ENCODE measurements at places on chromosomes 3 and 15.

DNA sequence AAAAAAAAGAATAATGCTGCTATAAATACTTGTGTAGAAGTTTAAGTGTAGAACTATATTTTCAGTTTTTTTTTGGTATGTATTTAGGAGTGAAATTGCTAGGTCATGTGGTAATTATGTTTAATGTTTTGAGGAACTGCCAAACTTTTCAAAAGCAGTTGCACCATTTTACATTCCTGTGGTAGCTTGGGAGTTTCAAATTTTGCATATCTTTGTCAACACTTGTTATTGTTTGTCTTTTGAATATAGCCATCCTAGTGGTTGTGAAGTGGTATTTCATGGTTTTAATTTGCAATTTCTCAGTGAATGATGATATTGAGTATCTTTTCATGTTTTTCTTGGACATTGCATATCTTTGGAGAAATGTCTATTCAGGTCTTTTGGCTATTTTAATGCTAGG lies 30.4 kb downstream of the SKIL start:
- no peak for DNase-seq

DNA sequence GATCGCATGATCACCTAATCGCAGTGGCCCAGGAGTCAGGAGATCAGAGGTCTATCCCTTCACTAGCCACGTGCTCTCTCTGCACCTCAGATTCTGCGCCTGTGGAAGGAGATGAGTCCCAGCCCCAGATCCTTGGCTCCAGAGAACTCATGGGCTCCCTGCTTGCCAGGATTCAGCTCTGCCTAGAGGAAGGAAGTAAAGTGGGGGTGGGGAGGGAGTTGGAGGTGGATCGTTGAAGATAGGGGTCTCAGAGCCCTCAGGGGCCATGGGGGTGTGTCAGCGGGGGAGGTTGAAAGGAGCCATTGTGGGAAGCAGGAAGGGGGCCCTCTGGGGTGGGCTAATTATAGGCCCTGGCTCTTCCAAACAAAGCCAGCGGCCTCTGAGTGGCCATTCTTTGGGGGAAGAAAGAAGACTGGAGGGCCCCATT lies 11.3 kb upstream of the STRA6 start:
- DNase-seq = no peak

- peak; percentile 86 for DNase-seq
Observed at GRCh38 chr3:158097593-158098308, 8.5 kb downstream of the SHOX2 start.

DNA sequence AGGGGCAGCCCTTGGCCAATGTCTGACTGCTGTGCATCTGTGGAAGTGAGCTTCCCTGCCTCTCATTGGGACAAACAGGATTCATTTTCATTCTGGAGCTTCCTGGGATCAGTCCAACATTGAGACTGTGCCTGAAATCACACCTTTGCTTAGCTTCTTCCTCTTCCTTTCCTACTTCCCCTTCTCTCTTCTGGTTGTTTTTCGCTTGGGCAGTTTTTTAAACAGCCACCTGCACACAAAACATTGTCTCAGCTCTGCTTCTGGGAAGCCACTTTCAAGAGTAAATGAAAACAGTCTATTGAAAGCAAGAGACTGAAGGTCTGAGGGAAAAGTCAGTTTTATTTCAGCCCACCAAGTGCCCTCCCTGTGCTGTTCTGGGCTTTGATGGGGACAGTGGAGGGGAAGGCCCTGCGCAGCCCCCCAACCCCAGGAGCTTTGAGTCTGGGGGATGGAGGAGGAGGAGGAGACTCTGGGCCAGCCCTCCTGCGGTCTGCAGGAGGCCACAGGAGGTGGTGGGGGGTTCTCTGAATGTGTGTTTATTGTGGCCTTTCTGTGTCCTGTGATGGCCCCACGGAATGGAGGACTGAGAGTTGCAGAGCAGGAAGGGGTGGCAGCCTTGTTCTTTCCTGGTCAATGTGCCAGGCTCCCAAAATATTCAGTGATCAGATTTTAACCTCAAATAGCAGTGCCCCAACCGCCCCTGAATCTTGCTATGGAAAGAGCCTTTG lies 7.8 kb upstream of the ISLR2 start:
- DNase-seq = no peak

- DNase-seq = no peak
Observed at GRCh38 chr3:119310071-119310470, 15.9 kb downstream of the ARHGAP31 start.

DNA sequence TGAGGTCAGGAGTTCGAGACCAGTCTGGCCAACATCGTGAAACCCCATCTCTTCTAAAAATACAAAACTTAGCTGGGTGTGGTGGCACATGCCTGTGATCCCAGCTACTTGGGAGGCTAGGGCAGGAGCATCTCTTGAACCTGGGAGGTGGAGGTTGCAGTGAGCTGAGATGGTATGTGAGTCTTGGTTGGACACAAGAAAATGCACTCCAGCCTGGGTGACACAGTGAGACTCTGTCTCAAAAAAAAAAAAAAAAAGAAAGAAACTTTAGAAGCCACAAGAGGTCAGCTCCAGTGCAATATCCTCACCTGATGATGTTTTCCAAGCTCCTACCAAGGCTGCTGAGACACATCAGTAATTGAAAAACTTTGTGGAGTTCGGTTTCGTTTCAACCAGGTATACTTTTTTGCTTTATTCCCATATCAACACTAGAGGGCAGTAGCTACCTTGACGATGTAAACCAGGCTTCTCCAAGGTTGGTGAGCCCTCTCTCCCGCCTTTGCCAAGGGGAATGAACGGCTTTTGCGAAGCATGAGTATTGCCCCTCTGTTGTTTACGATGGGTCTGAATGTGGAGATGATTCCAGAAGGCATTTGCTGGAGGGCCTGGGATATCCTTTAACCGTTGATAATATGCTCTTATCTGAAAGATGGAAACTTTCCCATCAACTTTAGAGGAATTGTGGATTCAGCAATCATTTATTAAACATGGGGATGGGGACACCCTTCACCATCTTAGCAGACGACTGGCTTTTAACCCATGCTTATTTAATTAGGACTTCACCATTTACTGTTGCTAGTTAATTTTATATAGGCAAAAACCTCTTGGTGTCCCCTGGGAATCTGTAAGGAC lies 202.8 kb downstream of the SV2B start:
- DNase-seq = peak; percentile 52

DNA sequence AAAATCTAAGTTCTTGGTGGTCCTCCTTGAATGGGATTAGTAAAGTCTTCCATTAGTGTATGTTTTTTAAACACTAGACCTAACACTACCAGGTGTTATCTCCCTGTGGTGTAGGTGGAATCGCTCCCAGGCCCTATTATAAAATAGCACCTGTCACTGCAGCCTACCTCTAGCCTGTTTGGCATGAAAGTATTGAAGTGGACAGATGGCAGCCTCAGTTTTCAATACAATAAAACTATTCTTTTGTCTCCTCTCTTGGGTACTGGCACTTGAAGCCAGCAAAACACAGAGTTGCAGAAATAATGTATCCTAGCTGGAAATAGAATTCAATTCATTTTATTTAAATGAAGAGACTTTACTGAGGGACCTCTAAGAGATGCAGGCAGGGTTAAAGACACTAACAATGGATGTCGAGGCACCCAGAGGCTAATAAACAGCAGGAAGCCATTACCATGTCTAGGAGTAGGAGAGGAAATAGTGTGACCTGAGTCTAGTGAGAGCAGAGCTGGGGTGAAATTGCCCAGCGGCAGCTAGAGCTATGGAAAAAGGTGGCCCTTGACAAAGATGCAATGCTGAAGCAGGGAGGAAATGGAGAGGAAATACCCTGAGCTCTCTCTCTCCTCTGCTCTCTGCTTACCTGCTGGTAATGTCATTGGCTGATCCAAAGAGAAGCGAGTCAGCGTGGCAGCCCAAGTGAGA lies 49.1 kb upstream of the TMEM158 start:
- no peak for DNase-seq

- peak; percentile 75 for DNase-seq
Observed at GRCh38 chr15:83207660-83208366, at the start of gene HDGFL3. TSS of gene HDGFL3 (minus strand) at chr15:83207823. CDS start at chr15:83207414, 409 bp downstream.

- peak; percentile 96 for DNase-seq
Observed at GRCh38 chr3:197031315-197032285, 2.0 kb upstream of the MELTF start.

DNA sequence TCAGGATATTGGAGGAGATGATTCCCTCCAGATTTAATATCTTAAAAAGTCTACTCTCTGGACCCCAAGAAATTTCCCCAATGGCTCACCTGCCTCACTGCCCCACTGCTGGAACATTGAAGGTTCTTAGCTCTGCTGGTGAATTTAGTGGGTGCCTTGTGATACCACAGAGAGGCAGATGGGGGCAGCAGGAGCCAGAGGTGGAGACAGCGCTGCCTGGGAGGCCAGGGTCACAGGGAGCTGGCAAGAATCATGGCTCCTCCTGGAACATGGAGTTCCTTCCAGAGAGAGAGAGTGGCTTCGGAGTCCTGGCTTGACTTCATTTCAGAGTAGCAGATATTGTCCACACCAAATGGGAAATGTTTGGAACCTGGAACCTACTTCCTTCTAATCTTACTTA lies 263.5 kb upstream of the CFAP20DC start:
- peak; percentile 24 for DNase-seq

- DNase-seq = peak; percentile 81
Observed at GRCh38 chr15:67190813-67191212, 63.6 kb downstream of the AAGAB start.

GRCh38 chr3:170491901-170492300 lies 73.2 kb downstream of the CLDN11 start:
- no peak for DNase-seq

GRCh38 chr3:112416391-112417212 lies 82.7 kb downstream of the BTLA start:
- DNase-seq = no peak

DNA sequence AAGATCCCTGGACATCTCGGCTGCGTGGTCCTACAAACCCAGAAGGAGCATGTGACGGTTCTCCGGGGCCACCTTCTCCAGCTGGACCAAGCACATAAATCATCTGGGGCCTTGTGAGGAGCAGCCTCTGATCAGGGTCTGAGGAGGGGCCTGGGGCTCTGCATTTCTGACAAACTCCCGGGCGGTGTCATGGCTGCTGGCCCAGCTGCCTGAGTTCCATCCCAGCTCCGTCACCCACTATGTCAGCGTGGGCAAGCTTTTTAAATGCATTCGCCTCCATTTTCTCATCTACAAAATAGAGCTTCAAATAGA lies 126.3 kb upstream of the MEF2A start:
- no peak for DNase-seq

- DNase-seq = no peak
Observed at GRCh38 chr15:42590619-42591237, 15.3 kb downstream of the STARD9 start.

- DNase-seq = peak; percentile 33
Observed at GRCh38 chr3:29281344-29282241, 722 bp downstream of the RBMS3 start.

- no peak for DNase-seq
Observed at GRCh38 chr3:46324036-46324435, 29.9 kb upstream of the CCR2 start.

DNA sequence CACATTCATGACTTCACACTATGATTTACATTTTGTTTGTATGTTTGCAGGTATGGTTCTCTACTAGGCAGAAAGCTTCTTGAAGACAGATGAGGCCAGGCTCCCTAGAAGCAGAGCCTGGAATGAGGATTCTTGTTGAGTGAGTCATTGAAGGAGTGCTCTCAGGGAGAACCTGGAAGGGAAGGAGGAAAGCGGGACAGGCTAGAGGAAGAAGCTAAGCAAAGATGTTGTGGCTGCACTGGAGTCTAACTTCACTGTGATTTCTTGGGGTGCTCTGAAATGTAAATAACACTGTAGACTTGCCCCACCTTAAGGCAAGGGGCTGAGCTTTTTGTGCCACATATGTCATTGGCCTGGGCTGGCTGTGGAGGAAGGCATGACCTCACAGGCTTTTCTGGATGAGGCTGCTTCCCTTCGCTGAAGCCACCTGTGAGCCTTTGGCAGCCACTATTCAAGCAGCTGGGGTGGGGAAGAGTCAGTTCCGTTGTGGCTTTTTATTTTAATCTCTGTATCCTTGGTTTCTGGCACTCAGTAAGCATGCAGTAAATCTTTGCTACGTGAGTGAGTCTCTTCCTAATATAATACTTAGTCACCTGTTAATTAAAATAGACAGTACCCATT lies 307.3 kb downstream of the SV2B start:
- DNase-seq = peak; percentile 58

DNA sequence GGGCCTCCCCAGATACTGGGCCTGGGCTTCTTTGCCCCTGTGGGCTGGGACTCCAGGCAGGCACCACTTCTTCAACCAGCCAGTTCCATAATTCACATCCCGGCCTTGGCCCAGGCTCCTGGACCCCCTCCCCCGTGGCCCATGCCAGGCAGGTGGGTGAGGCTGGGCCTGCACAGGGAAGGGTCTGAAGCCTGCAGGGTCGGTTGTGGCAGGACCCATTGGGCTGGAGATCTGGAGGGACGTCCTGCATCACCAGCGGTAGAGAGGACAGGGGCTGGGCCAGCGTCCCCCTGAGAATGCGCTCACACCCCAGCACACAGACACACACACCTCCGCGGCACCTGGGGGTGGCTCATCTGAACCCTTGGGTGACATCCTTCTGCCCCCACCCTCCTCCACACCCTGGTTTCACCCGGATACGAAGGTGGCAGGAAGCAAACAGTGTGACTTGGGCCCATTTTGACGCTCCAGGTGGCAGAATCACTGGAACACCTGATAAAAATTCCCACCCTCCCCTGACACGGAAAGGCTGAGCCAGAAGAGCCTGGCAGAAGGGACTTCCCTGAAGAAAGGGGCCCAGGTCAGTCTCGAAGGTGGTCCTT lies 15.4 kb downstream of the ZDHHC19 start:
- DNase-seq = no peak

- no peak for DNase-seq
Observed at GRCh38 chr3:119555309-119555735, 4.1 kb downstream of the CD80 start.

DNA sequence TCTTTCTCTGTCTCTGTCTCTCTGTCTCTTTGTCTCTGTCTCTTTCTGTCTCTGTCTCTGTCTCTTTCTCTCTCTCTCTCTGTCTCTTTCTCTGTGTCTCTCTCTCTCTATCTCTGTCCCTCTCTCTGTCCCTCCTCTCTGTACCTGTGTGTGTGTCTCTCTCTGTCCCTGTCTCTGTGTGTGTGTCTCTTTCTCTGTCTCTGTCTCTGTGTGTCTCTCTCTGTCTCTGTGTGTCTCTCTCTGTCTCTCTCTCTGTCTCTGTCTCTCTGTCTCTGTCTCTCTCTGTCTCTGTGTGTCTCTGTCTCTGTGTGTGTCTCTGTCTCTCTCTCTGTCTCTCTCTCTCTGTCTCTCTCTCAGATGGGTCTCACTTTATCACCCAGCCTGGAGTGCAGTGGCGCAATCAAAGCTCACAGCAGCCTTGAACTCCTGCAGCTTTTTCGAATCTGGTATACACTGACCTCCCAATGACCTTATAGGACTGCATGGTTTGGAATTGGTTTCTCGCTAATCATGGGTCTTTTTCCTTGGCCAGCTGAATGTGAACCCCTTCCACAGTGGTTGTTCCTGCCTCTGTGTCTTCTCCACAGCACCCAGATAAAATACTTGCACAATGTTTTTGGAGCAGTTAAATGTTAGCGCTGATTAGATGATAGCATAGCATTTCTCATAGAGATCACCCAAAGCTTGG lies 102.6 kb upstream of the KLHL25 start:
- no peak for DNase-seq

GRCh38 chr3:115667738-115668065 lies 44.4 kb downstream of the GAP43 start:
- no peak for DNase-seq

Measured in large intestine (tissue), 12 donors.